Smooth muscle cell of bladder (primary cell): ENCODE measurements at places on chromosomes 4 and X. TPM values are rescaled to one million over a fixed set of nuclear protein-coding genes. Genes with fewer than 3 reads are reported as not detected.

The PAGE1 gene
- not detected in 2 replicates for total RNA-seq

The RASL11B gene
- total RNA-seq, result 0.28 and 1.1 TPM in 2 replicates

The CENPE gene
- 1.7 and 2.1 TPM in 2 replicates for total RNA-seq

The TLR10 gene
- not detected in 2 replicates for total RNA-seq

The PDZD11 gene
- total RNA-seq, result 37.8 and 40.5 TPM in 2 replicates

The UCP1 gene
- not detected in 2 replicates for total RNA-seq

The FSTL5 gene
- not detected in 2 replicates for total RNA-seq

The CDS1 gene
- 0.28 and 0.43 TPM in 2 replicates for total RNA-seq

The SPANXB1 gene
- total RNA-seq, result not detected in 2 replicates

The CFAP99 gene
- 0.18 TPM in 1 of 2 replicates, not detected in the other for total RNA-seq

The GPR34 gene
- not detected in 2 replicates for total RNA-seq

The JCHAIN gene
- 1.7 and 6.7 TPM in 2 replicates for total RNA-seq

The TMEM271 gene
- total RNA-seq, result not detected in 2 replicates

The FMR1NB gene
- 0.14 TPM in 1 of 2 replicates, not detected in the other for total RNA-seq

The H2AZ1 gene
- total RNA-seq, result 120 and 132 TPM in 2 replicates

The RNF175 gene
- not detected in 2 replicates for total RNA-seq

The WWC2 gene
- 26.3 and 31.2 TPM in 2 replicates for total RNA-seq

The ATP1B4 gene
- total RNA-seq, result not detected in 2 replicates

The STEEP1 gene
- total RNA-seq, result 38.3 and 40.2 TPM in 2 replicates

The SSX4B gene
- not detected in 2 replicates for total RNA-seq

The RHOH gene
- under 0.01 and 0.09 TPM in 2 replicates for total RNA-seq

The CMC4 gene
- 5.4 and 9.1 TPM in 2 replicates for total RNA-seq

The MAGEE1 gene
- 0.43 and 1.1 TPM in 2 replicates for total RNA-seq

The MAGEB4 gene
- not detected in 2 replicates for total RNA-seq

The OTC gene
- not detected in 2 replicates for total RNA-seq

The TMSB15A gene
- total RNA-seq, result 0.85 and 0.92 TPM in 2 replicates

The AFP gene
- 0.55 and 0.85 TPM in 2 replicates for total RNA-seq

The PARM1 gene
- total RNA-seq, result 1.00 and 2.0 TPM in 2 replicates

The GALNTL6 gene
- total RNA-seq, result not detected in 2 replicates

The GAGE1 gene
- total RNA-seq, result under 0.01 TPM in 1 of 2 replicates, not detected in the other

The GATA1 gene
- not detected in 2 replicates for total RNA-seq

The SSX2 gene
- total RNA-seq, result not detected in 2 replicates

The NDUFC1 gene
- total RNA-seq, result 45.0 and 53.6 TPM in 2 replicates

The IL9R gene
- not detected in 2 replicates for total RNA-seq

The FGG gene
- 0.09 and 0.14 TPM in 2 replicates for total RNA-seq

The ATP5ME gene
- 298 and 389 TPM in 2 replicates for total RNA-seq

The NKX6-1 gene
- not detected in 2 replicates for total RNA-seq

The SSX4 gene
- not detected in 2 replicates for total RNA-seq

The HAUS3 gene
- 3.4 and 5.4 TPM in 2 replicates for total RNA-seq

The ALPK1 gene
- 20.3 and 25.7 TPM in 2 replicates for total RNA-seq

The PRDM8 gene
- total RNA-seq, result 2.8 and 2.9 TPM in 2 replicates

The DCX gene
- total RNA-seq, result not detected in 2 replicates

The BEND2 gene
- total RNA-seq, result not detected in 2 replicates

The GAGE13 gene
- not detected in 2 replicates for total RNA-seq
